Foreskin keratinocyte (primary cell): ENCODE measurements at places on chromosomes 2 and 18. TPM values are rescaled to one million over a fixed set of nuclear protein-coding genes. Genes with fewer than 3 reads are reported as not detected.

DNA sequence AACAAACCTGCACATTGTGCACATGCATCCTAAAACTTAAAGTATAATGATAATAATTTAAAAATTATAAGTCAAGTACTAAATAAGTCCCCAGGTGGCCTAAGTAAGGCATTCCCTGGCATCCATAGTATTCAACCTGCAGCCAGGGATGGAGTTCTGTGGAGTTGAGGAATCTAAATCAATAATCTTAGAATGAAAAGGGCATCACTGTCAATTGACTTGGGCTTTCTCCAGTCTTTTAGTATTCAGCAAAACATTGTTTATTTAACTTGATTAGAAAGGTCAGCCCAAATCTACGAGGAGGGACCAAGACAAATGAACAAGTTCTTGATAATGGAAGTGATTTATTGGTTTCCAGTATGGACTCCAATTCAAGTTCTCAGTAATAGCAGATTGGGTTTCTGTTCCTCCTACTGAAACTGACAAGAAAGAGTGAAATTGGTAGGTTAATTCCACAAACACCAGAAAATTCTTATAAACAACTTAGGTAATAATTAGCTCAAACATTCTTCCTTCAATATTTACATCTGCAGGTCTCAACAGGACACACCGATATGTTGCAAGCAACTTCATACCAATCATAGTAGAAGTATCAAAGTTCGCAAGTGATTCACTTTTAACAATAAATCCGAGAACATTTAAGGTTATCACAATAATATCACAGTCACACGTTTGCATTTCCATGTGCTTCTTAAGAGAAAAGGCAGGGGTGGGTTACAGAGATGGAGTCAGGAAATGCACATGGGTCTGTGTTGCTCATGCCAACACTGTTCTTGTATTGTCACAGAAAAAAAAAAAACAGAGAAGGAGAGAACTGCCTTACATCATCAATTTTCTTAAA is 51.7 kb upstream of the EHBP1 start:
- peak; percentile 84 for DNase-seq

CRACDL gene
- 2.3 and 2.4 TPM in 2 replicates for total RNA-seq

DNA sequence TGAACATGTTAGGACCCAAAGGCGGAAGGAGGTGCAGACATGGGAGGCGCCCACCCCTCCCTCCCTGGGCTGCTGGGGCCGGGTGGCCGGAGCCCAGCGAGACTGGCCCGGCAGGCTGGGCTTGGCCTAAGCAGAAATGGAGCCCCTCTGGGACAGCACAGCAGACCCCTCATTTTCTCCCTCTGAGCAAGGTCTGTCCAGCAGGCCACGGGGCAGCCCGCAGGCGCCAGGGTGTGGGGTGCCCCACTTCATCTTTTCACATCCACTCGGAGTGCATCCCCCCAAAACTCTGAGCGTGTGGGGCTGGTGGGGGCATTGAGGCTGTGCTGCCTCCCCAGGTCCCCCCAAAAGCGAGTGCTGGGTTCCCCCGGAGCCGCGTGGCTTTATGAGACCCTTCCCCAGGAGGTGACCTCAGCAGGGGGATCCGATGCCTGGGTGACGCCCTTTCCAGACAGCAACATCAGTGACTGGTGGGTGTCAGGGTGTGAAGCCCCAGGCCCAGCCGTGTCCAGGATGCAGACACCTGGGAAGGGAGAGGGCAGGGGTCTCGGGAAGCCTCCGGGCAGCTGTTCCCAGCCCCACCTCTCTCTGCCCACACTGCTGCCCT is 36.7 kb upstream of the GPC1 start:
- DNase-seq = no peak

DNA sequence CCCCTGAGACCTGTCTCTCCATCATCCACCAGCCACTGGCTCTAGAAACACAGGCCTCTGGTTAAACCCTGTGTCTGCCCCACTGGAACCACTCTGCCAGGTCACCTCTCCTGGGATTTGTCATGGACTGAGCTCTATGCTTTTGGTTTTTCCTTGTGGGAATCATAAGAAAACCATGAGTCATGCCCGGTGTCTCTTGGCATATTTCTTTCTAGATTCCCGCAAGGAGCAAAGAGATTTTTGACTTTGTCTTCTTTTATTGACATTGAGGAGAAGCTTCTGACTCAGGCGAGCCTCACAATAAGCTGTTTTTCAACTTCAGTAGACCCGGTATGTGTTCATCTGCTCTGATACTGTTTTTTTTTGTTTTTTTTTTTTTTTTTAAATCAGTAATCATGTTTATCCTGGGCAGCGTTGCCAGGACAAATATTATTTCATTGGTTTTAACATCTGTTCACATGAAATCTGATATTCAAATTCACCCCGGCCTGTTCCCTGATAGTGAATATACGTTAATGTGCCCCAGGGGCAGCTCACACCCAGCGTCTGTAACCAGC is 207.1 kb downstream of the ACKR3 start:
- DNase-seq = peak; percentile 83

DNA sequence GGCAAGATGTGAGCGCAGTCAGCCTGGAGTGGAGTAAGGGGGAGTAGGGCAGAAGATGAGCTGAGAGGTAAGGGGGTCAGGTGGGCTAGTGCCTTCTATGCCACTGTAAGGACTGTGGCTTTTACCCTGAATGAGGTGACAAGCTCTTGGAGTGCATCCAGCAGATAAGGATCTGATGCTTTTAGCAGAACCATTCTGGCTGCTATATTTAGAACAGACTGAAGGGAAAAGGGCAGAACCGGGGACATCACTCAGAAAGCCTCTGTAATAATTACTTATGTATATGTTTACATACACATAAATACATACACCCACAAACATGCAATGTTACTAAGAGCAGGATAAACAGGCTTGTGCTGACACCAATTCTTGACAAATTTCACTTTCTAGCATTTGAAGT is 124.8 kb downstream of the DTNB start:
- no peak for DNase-seq

- peak; percentile 60 for DNase-seq
Measured at GRCh38 chr2:54107903-54108615, 7.4 kb upstream of the ACYP2 start.

DNA sequence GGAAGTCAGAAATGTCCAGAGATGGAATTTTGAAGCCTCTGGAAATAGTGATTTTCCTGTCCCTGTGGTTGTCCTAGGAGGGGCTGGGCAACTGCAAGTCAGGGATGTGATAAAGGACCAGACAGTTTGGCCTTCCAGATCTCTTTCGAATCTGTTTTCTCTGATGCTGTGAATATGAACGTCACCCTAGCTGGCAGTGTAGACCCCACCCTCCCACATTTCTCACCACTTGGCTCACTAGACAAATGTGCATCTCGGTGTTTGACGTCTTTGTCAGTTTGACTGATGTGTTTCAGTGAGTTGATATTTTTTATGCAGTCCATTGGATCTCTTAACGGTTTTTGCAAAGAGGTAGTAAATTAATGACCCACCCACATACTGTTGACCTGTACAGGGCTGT is 301.2 kb downstream of the TNS1 start:
- DNase-seq = no peak

IL1R2 gene
- 37.9 and 40.7 TPM in 2 replicates for total RNA-seq

DNA sequence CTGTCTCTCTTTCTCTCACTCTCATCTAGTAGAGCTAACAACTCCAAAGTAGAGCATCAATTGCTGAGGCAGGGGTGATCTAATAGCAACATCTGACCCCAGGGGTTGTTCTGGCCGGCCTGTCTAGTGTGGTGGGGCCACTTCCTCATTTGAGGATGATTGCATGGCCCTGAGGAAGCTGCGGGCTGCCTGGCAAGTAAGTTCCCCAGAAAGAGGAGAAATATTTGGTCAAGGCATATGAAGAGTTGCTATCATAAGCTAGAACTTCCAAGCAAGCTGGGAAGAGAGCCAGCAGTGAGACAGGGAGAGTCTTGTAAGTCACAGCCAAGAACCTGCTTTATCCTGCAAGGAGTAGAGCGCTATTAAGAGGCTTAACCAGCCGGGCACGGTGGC is 50.8 kb upstream of the TMEM87B start:
- no peak for DNase-seq

SKOR2 gene
- total RNA-seq = not detected in 2 replicates

UPP2 gene
- total RNA-seq = not detected in 2 replicates

GRCh38 chr2:173373290-173373689 is 18.6 kb downstream of the CDCA7 start:
- no peak for DNase-seq

- DNase-seq = no peak
Measured at GRCh38 chr2:121187982-121188411, 97.0 kb downstream of the TFCP2L1 start.

GRCh38 chr2:36027616-36028015 is 328.0 kb upstream of the CRIM1 start:
- no peak for DNase-seq

DNA sequence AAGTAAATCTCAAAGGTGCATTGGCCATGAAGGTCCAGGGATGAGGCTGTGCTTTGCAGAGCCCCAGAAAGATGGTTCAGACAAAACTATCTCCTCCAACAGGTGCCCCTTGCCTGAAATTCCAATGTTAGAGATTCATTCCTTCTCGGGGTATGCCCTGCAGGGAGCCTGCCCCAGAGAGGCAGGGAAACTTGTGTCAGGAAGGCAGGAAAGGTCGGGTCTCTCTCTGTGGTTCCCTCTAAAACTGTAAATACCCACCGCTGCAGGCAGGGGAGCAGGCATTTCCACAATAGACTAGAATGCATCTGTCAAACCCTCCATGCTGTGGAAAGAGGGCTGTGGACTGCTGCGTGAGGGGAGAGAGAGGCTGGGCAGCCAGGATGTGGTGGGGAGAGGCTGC is 207.8 kb upstream of the SMAD2 start:
- DNase-seq = no peak

- DNase-seq = no peak
Measured at GRCh38 chr18:41545091-41545888, 409.7 kb upstream of the PIK3C3 start.

DNA sequence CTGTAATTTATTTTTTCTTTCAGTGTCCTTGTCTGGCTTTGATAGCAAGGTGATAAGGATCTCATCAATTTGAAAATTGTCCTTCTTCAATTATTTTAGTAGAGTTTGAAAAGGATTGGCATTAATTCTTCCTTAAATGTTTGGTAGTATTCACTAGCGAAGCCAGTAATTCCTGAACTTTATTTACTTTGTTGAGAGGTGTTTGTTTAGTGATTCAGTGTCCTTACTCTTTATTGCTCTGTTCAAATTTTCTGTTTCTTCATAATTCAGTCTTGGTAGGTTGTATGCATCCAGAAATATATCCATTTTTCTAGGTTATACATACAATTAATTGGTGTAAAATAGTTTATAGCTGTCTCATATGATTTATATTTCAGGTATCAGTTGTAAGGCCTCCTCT is 676.7 kb upstream of the POU3F3 start:
- DNase-seq = no peak

- DNase-seq = peak; percentile 75
Measured at GRCh38 chr18:23650968-23651927, 11.5 kb downstream of the ANKRD29 start.

DNA sequence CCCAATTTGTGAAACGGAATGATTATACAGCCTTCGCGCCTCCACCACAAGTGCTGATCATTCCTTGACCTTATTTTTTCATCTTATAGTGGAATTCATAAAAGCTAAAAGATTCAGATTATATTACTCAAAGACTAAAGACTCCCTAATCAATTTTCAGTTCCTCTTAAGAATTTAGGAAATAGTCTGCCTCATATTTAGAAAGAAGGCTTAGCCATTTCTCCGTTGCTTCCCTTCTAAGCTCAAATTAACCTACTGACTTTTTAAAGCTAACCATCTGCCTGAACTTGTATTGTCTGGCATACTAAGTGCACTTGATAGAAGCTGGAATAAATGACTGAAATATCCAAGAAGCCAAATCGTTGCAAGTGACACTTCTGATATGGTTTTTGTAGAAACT is 44.7 kb downstream of the HNRNPLL start:
- no peak for DNase-seq

GRCh38 chr2:234251326-234252271 is 201.1 kb downstream of the SPP2 start:
- DNase-seq = peak; percentile 79

ERCC3 gene
- total RNA-seq = 42.8 and 45.7 TPM in 2 replicates

ACTG2 gene
- total RNA-seq = 0.21 and 0.37 TPM in 2 replicates

SIX3 gene
- total RNA-seq = not detected in 2 replicates

GRCh38 chr2:12493031-12493513 is 223.7 kb upstream of the TRIB2 start:
- peak; percentile 82 for DNase-seq

DNA sequence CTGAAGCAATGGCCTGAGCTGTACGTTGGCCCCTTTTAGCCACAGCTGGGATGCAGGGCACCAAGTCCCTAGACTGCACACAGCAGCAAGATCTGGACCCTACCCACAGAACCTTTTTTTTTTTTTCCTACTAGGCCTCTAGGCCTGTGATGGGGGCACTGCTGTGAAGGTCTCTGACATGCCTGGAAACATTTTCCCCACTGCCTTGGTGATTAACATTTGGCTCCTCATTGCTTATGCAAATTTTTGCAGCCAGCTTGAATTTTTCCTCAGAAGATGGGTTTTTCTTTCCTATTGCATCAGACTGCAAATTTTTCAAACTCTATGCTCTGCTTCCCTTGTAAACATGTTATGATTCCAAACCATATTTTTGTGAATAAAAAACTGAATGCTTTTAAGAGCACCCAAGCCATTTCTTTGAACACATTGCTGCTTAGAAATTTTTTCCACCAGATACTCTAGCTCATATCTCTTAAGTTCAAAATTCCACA is 33.5 kb downstream of the PDE1A start:
- no peak for DNase-seq

- DNase-seq = peak; percentile 40
Measured at GRCh38 chr2:36277881-36278523, 77.6 kb upstream of the CRIM1 start.

GRCh38 chr2:63827749-63828148 is 13.9 kb upstream of the UGP2 start:
- peak; percentile 80 for DNase-seq

PSMA8 gene
- not detected in 2 replicates for total RNA-seq

DNA sequence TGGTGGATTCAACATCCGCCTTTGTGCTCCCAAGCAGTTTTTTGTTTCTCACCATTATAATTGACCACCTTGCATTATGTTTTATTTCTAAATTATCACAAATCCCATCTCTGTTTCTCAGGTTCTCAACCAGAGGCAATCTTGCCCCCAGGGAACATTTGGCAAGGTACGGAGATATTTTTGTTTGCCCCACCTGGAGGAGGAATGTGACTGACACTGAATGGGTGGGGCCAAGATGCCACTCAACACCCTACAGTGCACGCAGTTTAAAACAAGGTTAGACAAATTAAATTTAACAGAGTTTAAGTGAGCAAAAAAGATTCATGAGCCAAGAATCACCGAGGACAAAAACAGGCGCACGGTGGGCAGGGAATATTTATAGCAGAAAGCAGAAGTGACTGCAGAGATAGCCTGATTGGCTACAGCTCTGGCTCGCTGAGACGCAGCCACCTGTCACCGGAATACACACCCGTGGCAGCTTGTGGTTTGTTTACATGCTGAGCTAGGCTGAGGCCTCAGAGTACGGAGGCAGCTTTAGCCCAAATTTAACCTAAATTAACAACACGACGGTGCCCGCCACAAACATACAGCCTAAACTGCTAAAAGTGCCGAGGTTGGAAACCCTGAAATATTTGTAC is 150.0 kb upstream of the ALKAL2 start:
- peak; percentile 16 for DNase-seq

GRCh38 chr2:207499114-207499513 is 30.6 kb upstream of the CREB1 start:
- DNase-seq = no peak
